Activated T-cell treated with anti-CD3 and anti-CD28 coated beads, Interleukin-2, amount 50 U/mL, for 72 hours (primary cell): ENCODE measurements at places on chromosomes 11 and 22.

DNA sequence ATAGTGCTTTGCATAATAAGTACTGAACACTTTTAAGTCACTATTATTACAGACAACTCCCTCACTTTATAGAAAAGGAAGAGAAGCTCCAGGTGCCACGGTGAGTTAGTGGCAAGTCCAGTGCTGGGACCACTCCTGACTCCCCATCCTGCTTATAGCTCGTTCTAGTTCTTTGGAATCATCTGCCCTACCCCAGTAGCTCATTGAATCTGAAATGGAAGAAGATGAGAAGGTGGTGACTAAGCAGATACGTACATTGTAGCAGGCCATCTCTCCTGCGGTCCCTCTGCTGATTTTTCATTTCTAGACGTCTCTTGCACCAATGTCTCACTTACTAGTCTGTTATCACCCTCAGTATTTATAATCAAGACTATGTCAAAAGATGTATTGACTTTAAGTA, 21.6 kb downstream of the MMP20 start:
- DNase-seq = no peak

DNA sequence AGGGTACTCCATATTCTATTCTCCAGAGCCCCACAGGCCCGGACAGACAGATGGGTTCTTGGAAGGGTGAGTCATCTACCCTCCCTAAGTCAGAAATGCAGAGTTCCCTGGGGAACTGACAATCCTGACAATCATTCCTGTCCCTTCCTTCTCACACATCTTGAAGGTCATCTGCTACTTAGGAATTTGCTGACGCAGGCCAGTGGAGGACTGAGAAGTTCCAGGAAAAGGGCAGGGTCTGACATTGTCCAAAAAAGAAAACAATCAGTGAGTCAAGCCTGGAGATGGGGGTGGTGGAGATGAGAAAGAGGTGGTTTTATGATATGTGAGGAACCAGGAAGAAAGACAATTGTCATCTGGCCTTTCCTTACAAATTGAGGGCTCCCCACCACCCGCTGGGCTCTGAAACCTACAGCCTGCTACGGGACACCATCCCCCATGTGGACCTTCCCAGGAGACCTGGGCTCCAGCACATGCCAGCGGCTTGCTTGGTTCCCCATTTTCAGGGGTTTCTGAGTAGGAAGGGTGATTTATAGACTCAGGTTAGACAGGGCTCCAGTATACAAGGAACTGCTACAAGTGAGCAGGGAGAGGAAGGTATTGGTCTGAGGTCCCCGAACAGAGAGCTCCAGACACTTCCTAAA, 12.9 kb downstream of the CD59 start:
- DNase-seq = no peak

DNA sequence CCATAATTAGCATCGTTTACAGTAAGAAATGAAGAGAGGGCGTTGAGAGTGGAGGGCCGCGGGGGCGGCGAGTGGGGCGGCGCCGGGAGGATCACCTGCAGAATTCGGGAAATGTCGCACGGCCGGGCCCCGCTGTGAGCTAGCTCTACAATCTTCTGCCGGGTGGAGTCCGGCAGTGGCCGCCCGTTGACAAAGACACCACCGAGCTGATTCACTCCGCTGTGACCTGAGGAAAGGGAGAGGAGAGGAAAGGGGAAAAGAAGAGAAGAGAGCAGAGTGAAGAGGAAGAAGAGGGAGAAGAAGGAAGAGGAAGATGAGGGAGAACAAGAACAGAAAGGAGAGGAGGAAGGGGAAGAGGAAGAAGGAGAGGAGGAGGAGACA, 8.5 kb downstream of the PAX6 start:
- peak; percentile 5 for DNase-seq

GRCh38 chr22:33300165-33300564, 242.0 kb upstream of the SYN3 start:
- DNase-seq = no peak

DNA sequence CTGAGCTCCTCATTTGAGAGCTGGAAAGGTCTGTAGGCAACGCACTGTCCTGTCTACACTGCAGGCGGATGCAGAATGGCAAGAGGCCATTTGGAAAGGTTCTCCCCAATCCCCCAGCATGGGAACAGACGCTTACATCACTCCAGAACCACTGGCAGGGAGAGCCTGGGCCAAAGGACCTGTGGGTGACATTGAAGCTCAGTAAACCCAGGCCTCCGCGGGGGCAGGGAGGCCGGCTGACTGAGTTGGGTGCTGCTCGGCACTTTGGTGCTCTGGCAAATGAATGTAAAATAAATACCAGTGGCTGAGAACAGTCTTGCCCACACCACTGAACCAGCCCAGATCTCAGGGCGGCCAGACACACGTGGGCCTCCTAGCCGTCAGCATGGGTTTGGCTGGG, 22.4 kb downstream of the TOM1 start:
- DNase-seq = no peak

DNA sequence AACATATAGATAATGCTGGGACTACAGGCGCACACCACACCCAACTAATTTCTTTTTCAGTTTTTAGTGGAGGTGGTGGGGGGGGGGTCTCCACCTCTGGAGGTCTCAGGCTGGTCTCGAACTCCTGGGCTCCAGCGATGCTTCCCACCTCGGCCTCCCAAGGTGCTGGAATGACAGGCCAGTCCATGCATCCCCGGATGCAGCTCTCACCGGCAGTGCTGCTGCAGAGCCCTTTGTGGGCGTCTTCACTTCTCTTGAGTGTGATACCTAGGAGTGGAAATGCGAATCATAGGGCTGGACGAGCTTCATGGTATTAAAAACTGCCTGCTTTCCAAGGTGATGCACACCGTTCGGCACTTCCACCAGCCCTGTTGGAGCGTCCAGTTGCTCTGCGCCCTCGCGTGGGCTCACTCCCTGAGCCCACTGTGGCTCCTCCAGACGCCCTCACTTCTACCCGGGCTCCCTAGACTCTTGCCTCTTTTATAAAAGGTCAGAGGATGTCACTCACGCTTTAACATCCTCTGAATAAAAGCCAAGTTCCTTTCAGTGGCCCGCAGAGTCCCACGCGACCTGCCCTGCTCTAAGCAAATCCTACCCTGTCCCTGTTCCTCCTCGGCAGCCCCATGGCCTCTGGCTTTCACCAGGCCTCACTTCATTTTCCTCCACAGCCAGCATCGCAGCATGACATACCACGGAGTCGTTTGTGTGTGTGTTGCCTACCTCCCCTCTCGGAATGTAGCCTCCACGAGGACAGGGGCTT, 837 bp upstream of the BID start:
- no peak for DNase-seq

- peak; percentile 72 for DNase-seq
Observed at GRCh38 chr11:61083601-61084147, 18.6 kb upstream of the CD5 start.

GRCh38 chr22:20430101-20430719, 7.4 kb downstream of the SCARF2 start:
- DNase-seq = no peak

- DNase-seq = no peak
Observed at GRCh38 chr22:41531715-41532477, 12.4 kb downstream of the POLR3H start.

DNA sequence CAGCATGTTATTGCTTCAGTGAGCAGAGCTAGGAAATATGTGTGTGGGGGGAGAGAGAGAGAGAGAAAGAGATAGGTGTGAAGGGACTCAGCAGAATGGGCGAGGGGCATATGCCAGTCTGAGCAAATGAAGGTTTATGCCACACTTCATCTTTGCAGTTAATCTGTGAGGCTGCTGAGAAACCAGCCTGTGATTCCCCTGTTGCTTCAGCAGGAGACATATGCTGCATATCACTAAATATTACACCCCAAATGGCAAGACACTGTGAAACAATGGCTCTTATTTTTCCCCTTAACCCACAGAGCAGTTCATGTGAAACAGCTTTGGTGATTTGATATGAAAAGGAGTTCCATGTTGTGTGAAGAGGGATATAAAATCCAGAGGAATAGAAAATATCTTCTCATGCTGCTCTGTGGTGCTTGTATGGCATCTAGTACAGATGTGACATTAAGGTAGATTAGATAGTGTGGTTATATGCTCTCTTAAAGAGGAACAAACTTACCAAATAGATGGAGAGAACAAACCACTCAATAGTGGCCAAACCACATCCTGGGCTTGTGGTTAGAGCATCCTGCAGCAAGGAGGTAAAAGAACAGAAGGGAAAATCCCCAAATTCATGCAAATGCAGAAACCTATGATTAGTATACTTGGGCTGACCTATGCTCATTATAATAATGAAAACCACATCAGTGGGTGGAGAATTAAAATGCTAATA, 864.2 kb downstream of the FAM181B start:
- peak; percentile 84 for DNase-seq

DNA sequence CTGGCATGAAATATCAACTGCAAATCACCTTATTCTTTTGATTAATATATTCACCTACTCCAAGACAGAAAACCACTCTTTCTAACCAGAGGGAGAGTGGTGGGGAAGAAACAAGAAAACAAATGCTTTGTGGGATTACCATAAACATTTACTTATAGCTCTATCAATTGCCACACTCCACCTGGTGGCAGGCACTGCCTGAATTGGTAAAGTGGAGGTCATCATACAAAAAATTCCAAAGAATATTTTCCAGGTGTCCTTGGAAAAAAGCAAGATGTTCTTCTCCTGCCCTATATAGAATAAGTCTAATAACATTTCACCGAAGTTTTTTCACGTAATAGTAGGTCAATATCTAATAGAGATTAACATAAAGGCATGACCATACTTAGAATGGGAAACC, 45.3 kb downstream of the PHF21A start:
- DNase-seq = no peak

DNA sequence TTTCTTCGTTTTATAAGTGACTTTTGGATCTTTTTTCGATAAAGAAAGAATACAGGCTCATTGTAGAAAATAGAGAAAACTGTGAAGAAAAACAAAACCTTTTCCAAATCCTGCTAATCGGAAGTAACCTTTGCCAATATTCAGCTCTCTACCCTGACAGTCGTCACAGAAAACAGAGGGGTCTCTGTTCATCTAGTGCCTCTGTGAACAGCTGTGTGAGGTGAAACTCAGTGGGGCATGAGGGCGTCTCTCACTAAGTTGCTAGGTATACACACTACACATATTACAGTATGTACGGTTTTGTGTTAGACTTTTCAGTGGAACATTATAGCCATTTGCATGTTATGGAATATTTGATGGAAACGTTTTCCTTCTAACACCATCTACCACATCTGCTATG, 39.4 kb downstream of the DHCR7 start:
- DNase-seq = no peak

GRCh38 chr11:113496026-113496651, 20.9 kb upstream of the DRD2 start:
- DNase-seq = no peak

GRCh38 chr11:93249459-93250220, 51.8 kb upstream of the SLC36A4 start:
- DNase-seq = no peak

GRCh38 chr11:60774726-60775125, 10.4 kb upstream of the MS4A10 start:
- no peak for DNase-seq

DNA sequence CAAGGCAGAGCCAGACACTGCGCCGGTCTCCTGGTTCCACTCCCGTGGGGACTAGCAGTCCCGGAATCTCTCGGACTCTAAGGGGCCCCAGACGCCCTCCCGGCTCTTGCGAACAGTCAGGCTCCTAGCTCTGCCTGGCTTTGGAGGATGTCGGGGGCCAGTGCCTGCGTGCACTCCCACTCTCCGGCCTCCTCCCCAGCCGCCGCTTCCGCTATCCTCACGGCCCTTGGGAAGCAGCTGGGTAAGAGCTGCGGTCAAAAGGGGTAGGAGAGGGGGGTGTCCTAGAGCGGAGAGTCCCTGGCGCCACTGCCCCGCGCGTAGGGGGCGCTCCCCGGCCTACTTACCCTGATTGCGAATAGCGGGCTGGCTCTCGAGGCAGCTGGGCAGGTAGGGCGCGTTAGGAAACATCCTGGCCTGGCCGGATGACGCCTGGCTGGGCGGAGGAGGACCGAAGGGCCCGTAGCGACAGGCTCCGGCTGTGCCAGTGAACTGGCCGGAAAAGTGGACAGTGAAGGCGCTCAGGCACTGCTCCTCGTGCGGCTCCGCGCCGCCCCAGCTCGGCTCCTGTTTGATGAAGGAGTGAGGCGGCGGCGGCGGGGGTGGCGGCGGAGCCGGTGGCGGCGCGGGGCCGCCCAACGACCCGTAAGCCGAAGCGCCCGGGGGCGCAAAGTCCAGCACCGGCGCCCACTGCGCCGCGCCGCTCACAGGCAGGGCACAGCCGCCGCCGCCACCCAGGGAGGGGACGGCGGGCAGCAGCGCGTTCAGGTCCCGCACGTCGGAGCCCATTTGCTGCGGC, 785 bp downstream of the WT1 start:
- DNase-seq = peak; percentile 6

DNA sequence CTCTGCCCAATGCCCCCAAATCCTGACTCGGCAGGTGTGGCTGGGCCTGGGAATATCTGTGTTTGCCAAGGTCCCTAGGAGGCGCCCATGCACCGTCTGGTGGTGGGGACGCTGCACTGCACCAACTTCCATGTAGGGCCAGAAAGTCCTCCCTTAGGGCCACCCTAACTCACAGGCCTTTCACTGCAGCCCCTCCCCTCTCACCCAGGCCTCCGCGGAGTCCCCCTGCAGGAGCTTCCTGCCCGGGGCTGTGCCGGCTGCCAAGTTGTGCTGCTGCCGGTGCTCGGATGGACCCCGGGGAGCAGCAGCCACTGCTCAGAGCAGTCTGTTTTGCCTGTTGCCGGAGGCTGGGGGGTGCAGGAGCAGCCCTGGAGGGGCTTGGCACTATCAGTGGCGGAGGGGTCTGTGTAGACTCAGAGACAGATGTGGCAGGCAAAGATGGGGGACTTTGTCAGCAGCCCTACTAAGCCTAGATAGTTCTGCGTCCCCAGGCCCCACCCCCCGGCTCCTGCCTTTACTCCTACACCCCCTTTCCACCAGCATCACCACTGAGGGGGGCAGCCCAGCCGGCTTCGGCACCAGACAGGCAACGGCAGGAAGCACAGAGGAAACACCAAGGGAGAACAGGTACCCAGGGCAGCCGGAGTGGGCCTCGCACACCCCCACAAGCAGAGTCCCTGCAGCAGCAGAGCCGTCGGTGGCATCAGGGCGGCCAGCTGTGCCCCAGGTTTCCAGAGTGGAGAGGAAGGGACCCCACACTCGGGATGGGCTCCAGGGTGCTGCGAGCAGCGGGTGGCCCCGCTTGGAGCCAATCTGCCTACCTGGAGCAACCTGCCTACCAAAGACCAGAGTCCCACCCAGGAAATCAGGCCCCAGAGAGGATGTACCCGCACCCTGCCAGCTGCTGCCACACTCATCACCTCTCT, 124.3 kb downstream of the TRIM29 start:
- DNase-seq = peak; percentile 14

DNA sequence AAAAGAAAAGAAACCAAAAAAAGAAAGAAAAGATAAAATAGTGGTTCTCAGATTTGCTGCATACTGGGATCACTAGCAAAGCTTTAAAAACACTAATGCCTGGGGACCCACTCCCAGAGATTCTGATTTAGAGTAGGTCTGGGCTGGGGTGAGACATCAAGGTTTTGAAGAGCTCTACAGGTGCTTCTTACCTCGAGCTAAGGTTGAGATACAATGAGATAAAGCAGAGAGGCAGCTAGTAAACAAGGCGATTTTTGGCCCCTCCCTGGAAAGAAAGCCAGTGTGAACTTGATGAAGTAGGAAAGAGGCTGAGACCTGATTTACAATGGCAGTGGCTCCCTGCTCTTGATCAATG, 327.6 kb upstream of the CCDC90B start:
- no peak for DNase-seq
